ENCODE measurements at places on chromosomes 2 and 18.

- no peak for DNase-seq
Observed at GRCh38 chr2:189581354-189582139, 961 bp upstream of the SLC40A1 start.

- no peak for DNase-seq
Observed at GRCh38 chr2:23385351-23385747, 370 bp downstream of the KLHL29 start.

GRCh38 chr18:11653521-11653920 is 35.5 kb upstream of the GNAL start:
- DNase-seq: no peak

GRCh38 chr2:50026236-50026635 is 871.9 kb upstream of the FSHR start:
- DNase-seq: no peak

- no peak for DNase-seq
Observed at GRCh38 chr2:79994161-79994560, 310.4 kb downstream of the LRRTM1 start.

- no peak for DNase-seq
Observed at GRCh38 chr18:63189817-63190216, 129.8 kb downstream of the BCL2 start.

DNA sequence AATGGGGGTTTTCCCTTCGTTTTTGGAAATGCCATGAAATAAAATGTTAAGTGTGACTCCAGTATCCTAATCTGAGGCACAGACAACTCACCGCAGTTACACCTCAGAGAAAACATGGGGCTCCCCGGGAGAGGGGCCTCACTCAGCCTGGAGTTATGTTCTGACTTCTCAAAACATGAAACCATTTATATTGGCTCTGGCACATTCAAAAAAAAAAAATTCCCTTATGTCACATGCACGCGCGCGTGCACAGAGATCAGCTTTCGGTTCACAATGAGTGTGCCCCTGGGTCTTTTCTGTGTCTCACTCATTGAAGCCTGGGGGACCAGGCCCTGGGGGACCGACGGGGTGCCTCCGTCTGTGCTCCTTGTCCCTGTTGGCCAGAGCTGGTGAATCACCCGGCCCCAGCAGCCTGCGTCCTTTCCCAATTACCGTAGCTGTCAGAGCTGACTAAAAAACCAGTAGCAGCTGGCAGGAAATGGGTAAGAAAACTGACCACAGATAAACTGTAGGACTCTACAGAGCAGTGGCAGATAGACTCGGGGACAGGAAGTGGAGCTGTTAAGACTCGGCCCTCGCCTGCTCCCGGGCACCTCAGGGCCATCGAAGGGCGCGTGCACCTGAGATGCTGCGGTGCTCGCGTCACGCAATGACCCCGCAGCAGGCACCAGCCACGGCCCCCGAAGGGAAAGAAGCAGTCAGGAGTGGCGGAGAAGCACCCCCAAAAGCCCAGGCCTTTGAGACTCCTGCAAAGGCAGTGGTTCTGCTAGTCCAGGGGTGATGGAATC is 138.3 kb upstream of the ID2 start:
- DNase-seq: peak; percentile 56

- DNase-seq: no peak
Observed at GRCh38 chr2:200613692-200614091, 27.9 kb downstream of the AOX1 start.

- DNase-seq: no peak
Observed at GRCh38 chr2:110688594-110689091, 10.8 kb upstream of the BUB1 start.

- no peak for DNase-seq
Observed at GRCh38 chr2:47086571-47086970, 68.5 kb downstream of the STPG4 start.

GRCh38 chr18:75391279-75392225 is 36.0 kb downstream of the SMIM21 start:
- no peak for DNase-seq

GRCh38 chr18:14914771-14915170 is 166.8 kb downstream of the ANKRD30B start:
- no peak for DNase-seq

- no peak for DNase-seq
Observed at GRCh38 chr2:102295566-102295965, 15.8 kb upstream of the IL1RL1 start.

- DNase-seq: no peak
Observed at GRCh38 chr18:49628119-49628518, 66.3 kb downstream of the LIPG start.

DNA sequence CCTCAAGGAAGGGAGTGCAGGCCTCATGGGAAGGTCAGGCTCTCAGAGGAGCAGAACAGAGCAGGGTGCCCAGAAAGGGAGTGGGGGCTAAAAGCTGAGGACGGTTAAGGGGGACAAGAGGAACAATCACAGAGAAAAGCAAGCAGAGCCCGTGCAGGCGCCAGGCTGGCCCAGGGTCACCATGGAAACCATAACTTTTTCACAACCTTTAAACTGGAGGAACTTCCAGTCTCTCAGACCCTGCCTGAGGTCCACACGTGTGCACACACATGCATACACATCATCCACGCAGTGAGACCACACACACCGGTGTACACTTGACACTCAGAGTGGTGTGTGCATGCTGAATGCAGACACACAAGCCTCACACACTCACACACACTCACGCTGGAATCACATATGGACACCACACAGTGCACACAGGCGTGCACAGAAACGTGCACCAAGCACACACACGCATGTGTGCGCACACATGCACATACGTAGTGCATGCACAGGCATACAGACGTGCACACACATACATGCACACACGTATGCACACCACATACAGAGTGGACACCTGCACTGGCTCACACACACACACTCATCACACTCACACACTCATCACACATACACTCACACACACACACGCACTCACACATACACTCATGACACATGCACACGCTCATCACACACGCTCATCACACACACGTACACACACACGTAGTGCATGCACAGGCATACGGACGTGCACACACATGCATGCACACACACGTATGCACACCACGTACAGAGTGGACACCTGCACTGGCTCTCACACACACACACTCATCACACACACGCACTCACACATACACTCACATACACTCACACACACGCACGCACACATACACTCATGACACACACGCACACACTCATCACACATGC is 37.2 kb upstream of the SNED1 start:
- no peak for DNase-seq

DNA sequence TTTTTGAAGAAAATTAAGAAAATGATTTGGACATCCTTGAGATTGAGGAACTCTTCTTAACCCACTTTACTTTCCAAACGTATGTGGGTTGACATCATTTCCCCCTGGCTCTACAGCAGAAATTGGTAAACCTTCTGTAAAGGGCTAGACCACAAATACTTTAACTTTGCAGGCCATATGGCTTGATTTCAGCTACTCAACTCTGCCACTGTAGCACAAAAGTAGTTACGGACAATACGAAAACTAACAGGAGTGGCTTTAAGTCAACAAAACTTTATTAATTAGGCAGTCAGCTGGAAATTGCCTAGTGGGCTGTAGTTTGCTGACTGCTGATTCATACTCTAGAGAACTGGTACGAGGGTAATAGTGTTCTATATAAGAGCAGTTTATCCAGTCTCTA is 83.2 kb upstream of the DTNB start:
- DNase-seq: no peak

GRCh38 chr2:174967086-174967485 is 38.1 kb downstream of the CHN1 start:
- no peak for DNase-seq

DNA sequence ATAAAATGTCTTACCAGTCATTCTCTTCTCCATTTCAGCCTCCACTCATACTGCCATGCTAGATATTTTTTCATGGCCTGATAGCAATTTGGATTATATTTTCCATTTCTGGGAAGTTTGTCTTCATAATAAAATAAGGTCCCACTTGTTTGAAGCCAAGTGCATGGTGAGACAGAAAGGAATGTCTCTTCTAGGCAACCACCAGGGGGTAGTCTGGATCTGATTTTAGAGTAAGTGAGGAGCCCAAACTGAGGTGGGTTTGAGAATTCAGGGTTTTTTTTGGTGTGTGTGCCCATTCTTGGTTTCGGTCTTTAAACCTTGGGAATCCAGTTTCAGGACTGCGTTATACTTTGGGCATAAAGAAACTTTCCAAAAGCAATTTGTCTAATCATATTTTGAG is 315.5 kb downstream of the RPRM start:
- no peak for DNase-seq

All from stimulated activated CD4-positive, alpha-beta T cell treated with anti-CD3 and anti-CD28 coated beads, Interleukin-15, amount 100 ng/mL, for 1 hour (primary cell).